ENCODE measurements at places on chromosomes 12 and 14.

DNA sequence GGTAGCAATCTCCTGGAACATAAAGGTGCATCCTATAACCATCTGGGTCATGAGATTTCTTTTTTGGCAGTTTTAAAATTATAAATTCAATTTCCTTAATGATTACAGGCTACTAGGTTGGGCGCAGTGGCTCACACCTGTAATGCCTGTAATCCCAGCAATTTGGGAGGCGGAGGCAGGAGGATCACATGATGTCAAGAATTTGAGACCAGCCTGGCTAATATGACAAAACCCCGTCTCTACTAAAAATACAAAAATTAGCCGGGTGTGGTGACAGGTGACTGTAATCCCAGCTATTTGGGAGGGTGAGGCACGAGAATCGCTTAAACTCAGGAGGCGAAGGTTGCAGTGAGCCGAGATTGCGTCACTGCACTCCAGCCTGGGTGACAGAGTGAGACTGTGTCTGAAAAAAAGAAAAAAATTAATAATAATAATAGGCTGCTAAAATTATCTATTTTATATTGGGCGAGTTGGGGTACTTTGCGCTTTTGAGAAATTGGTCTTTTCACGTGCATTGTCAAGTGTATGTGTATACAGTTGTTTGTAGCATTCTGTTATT is 17.2 kb upstream of the ARF6 start:
- DNase-seq: peak; percentile 9

GRCh38 chr14:89915114-89915878 is 39.2 kb downstream of the EFCAB11 start:
- no peak for DNase-seq

DNA sequence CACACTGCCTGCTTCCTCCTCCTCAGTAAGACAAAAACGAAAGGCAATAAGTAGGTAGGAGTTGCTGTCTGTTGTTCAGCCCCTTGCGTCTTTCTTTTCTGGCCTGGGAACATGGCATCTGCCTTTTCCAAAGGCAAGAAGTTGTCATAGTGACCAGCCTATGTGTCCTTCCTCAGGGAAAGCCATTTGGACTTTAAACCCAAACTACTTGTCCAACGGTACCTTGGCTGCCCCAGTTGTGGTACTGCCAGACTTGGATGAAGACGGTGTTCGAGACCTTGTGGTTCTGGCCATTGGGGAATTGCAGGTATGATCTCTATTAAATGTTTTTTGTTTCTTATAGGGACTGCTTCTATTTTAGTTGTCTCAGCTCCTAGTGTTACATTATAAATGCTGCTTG is 18.5 kb downstream of the FAM234B start:
- DNase-seq: no peak

DNA sequence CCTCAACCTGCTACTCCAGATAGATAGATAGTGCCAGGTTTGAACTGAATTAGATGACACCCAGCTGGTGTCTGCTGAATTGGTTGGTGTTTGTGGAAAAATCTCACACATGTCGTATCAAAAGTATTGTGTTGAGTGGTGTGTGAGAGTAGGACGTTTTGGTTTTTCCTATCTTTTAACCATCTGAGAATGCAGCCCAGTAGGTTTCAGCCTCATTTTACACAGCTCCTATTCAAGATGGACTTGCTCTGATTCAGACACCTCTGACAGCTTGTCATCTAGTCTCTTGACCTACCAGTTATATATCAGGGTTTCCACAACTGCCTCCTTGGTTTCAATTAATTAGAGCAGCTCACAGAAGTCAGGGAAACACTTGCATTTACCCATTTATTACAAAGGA is 254.4 kb downstream of the KTN1 start:
- DNase-seq: no peak

DNA sequence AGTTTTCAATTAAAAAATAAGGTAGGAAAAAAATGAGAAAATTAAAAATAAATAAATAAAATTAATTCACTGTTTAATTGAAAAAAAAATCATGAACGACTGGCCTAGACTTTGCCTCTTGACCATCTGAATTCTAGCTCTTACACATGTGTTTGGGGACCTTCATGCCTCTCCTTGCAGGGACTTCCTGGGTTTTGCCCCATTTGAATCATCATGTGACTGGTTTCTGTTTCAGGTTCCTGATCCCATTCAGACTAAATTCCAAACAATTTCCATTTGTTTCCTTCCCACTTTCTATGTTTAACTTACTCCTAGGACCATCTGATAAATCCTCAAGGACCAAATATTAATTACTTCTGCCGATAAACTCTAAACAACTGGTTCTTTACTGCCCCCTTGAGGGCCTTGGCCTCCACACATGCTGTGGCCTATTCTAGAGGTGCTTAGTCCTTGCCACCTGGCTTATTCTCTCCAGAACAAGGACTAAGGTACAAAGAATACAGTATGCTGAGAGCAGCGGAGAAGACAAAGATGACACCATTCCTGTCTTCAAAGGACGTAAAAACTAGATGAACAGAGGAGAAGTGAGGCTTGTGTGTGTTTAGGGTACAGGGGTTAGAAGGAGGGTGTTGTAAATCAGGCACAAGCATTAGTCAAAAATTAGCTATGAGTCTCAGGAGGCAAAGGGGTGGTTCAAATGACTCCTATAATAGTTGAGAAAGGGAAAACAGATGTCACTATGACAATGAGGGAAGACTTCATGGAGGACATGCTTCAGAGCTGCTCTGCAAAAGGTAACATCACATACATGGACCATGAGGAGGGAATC is 125.8 kb upstream of the AVPR1A start:
- DNase-seq: peak; percentile 65

DNA sequence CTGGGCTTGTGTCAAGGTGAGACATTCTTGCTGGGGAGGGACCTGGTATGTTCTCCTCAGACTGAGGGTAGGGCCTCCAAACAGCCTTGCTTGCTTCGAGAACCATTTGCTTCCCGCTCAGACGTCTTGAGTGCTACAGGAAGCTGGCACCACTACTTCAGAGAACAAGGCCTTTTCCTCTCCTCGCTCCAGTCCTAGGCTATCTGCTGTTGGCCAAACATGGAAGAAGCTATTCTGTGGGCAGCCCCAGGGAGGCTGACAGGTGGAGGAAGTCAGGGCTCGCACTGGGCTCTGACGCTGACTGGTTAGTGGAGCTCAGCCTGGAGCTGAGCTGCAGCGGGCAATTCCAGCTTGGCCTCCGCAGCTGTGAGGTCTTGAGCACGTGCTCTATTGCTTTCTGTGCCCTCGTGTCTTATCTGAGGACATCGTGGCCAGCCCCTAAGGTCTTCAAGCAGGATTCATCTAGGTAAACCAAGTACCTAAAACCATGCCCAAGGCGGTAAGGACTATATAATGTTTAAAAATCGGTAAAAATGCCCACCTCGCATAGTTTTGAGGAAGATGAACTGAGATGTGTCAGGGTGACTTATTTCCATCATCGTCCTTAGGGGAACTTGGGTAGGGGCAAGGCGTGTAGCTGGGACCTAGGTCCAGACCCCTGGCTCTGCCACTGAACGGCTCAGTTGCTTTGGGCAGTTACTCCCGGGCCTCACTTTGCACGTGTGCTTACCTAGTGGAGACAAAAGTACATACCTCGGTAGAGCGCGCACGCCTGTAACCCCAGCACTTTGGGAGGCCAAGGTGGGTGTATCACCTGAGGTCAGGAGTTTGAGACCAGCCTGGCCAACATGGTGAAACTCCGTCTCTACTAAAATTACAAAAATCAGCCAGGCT is 4.3 kb downstream of the GAPDH start:
- no peak for DNase-seq

- no peak for DNase-seq
Measured at GRCh38 chr12:65885312-65885711, 61.0 kb downstream of the HMGA2 start.

- DNase-seq: no peak
Measured at GRCh38 chr14:96917442-96917963, 120.3 kb downstream of the VRK1 start.

DNA sequence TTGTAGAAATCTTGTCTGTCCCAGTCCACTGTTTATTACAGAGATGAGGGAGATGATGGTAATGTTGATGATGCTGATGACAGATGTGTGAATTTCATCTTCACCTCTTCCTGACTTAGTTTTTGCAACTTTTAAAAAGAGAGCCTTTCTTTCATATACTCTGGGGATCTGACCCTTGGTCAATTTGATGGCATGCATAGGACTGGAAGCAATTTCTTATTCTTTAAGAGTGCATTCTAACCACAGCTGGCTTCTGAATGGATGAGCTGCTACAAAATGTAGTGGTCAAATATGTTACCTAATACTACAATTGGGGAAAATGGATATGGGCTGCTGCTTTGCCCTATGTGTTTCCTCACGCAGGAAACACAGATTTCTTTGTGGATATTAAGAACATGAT is 80.8 kb downstream of the MYRFL start:
- no peak for DNase-seq

GRCh38 chr14:33946679-33947476 is 4.0 kb downstream of the EGLN3 start:
- DNase-seq: no peak

DNA sequence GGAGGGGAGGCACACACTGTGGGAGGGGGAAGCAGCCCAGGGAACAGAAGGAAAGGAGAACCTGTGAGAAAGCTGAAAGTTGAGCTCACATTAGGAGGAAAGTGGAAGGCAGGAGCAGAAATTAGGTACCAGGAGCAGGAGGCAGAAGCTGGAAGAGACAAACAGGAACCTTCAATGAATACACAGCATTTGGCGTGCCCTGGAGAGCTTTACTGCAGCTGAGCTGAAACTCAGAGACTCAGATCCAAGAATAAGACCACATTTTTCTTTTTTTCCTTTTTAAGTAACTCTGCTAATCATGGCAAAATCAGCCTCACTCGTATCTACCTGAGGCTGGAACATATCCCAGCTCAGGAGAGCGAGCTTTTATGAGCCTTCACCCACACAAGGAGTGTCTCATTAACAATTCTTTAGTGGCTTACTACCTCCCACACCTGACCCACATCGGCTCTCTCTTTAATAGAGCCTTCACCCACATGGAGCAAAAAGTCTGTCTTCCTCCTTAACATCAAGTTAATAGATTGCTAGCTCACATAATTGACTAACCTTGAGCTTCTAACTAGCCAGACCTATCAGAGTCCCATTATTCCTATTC is 18.2 kb upstream of the CERS5 start:
- no peak for DNase-seq

- DNase-seq: no peak
Measured at GRCh38 chr14:69540654-69541335, 33.9 kb downstream of the CCDC177 start.

- no peak for DNase-seq
Measured at GRCh38 chr12:101763246-101763931, 24.1 kb upstream of the SYCP3 start.

DNA sequence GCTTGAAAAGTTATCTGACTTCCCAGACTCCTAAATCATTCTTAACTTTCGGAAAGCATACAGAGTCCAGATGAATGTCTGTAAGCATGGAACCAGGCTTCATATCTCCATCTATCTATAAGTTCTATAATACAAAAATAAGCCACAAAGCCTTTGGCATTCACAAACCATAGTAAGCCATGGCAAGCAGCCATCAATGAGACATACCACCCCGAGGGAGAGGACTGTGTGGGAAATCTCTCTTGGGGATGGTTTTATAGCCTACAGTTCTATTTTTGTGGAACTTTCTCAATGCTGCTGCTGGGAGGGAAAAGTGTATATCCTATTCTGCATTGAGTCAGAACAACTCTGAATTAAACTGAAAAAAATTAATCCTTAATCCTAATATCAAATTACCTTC is 20.4 kb downstream of the EGLN3 start:
- DNase-seq: no peak

GRCh38 chr12:117100851-117101673 is 1.8 kb upstream of the TESC start:
- no peak for DNase-seq

- no peak for DNase-seq
Measured at GRCh38 chr14:34257505-34257904, 204.5 kb downstream of the SPTSSA start.

DNA sequence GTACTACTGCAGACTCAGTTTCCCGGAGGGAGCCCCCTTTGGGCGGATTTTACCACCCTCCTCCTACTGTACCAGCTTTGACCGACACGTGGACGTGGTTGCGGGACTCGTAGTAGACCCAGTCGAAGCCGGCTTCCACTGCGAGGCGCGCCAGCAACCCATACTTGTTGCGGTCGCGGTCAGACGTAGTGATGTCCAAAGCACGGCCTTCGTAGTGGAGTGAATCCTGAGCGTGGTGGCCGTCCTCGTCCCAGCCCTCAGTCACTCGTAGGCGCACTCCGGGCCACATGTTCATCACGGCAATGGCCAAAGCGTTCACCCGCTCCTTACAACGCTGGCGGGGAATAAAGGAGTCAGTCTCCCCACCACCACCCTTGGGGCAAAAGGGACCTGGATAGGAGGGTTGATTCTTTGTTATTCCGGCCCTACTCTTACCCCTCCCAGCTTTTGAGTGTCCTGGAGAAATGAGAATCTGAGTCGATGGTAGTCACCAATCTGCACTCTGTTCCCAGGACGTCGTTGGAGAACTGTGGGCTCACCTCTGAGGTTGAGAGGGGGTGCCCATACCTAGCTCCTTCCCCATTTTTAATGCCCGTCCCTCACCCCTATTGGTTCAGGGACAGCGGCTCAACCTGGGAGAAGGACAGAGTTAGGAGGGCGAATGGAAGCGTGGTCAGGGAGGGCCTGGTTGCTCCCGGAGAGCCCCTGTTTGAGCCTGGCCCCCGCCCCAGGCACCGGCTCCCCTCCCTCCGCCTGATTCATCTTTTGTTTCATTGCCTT is 3.4 kb downstream of the DHH start:
- DNase-seq: no peak
